RWPE2 (cell line): ENCODE measurements at places on chromosomes 12 and 14.

DNA sequence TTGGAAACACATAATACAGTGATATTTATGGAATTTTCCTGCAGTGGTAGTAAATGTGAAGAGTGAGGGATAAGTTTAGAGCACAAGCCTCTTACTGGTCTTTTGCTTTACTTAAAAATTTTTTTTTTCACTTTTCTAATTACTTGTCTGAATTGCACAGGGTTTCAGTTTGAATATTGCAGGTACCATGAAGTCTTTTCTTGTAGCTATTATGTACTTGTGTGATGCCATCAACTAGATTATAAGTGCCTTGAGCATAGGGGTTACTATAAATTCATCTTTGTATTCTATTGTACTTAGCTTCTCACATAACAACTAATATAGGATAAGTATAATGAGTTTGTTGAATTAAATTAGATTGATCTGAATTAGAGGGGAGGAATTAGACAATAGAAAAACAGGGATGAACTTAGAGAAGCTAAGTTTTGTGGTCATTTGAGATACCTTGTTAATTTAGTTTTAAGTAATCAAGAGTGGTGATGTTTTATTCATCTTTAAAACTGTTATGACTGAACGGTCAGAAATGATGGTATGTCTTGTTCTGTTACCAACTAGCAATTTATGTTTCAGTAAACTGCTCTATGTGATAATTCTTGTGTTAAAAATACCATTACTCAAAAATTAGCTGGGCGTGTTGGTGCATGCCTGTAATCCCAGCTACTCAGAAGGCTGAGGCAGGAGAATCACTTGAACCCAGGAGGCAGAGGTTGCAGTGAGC, 42.1 kb downstream of the CCDC91 start:
- no peaks in the 10 kb centered on the region for H3K4me1 ChIP-seq
- no peaks in the 10 kb centered on the region for H3K36me3 ChIP-seq
- H3K4me3 ChIP-seq: no peak overlapping the region
- DNase-seq: no peak
- no peaks in the 10 kb centered on the region for H3K27me3 ChIP-seq

DNA sequence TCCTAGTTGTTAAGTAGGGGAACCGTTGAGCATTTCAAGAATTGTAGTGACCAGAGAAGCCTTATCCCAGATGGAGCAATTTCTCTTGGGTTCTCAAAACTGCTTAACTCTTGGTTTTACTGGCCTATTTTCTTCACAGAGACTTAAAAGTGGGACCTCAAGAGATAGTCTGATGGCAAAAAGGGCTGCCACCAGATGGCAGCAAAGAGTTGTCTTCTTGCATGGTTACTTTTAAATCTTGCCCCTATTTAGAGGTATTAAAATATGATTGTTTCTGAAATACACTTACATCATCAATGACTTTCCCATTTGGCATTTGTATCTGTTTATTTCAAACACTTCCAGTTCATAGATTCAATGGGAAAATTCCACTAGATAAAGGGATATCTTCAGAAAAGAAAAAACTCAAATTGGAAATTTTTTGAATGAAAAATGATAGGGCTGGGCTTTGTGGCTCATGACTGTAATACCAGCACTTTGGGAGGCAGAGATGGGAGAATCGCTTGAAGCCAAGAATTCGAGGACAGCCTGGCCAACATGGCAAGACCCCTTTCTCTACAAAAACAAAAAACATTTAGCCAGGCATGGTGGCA, 69.9 kb upstream of the CNTN1 start:
- no peak overlapping the region for H3K4me3 ChIP-seq
- H3K36me3 ChIP-seq: no peaks in the 10 kb centered on the region

DNA sequence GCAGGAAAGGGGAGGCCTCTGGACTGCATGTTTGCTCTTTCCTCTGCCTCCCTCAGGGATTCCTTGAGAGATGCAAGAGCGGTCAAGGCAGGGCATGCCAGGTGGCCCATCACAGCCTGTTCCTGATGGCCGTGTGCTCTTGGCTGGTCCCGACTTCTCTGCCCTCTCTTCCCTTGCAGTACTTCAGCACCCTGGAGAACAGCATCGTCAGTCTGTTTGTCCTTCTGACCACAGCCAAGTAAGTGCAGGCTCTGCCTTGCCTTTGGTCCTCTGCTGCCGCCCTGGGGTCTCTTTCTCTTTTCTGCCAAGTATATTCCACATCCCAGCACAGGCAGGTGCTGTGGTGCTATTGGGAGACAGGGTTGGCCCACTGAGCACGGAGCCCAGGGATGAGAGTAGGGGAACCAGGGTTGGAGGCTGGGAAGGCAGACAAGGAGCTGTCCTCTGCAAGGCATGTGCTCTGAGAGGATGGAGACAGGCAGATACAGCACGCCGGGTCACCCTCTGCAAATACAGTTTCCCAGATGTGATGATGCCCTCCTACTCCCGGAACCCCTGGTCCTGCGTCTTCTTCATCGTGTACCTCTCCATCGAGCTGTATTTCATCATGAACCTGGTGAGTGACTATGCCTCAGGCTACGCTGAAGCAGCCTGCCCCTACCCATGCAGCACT, 51.9 kb downstream of the TPCN1 start:
- no peak overlapping the region for H3K4me3 ChIP-seq
- DNase-seq: no peak
- H3K4me1 ChIP-seq: no peaks in the 10 kb centered on the region
- H3K27me3 ChIP-seq: no peaks in the 10 kb centered on the region
- no peak overlapping the region for H3K27ac ChIP-seq

- DNase-seq: no peak
- H3K36me3 ChIP-seq: no peaks in the 10 kb centered on the region
- H3K4me1 ChIP-seq: peaks cover 21% of the 10 kb centered on the region
- H3K27me3 ChIP-seq: no peaks in the 10 kb centered on the region
These were observed 11.7 kb upstream of the MYL2 start for GRCh38 chr12:110932046-110932445.

GRCh38 chr12:49375406-49375805, 8.1 kb downstream of the SPATS2 start:
- H3K27ac ChIP-seq: no peak overlapping the region
- no peaks in the 10 kb centered on the region for H3K4me1 ChIP-seq
- H3K36me3 ChIP-seq: peaks cover 38% of the 10 kb centered on the region

DNA sequence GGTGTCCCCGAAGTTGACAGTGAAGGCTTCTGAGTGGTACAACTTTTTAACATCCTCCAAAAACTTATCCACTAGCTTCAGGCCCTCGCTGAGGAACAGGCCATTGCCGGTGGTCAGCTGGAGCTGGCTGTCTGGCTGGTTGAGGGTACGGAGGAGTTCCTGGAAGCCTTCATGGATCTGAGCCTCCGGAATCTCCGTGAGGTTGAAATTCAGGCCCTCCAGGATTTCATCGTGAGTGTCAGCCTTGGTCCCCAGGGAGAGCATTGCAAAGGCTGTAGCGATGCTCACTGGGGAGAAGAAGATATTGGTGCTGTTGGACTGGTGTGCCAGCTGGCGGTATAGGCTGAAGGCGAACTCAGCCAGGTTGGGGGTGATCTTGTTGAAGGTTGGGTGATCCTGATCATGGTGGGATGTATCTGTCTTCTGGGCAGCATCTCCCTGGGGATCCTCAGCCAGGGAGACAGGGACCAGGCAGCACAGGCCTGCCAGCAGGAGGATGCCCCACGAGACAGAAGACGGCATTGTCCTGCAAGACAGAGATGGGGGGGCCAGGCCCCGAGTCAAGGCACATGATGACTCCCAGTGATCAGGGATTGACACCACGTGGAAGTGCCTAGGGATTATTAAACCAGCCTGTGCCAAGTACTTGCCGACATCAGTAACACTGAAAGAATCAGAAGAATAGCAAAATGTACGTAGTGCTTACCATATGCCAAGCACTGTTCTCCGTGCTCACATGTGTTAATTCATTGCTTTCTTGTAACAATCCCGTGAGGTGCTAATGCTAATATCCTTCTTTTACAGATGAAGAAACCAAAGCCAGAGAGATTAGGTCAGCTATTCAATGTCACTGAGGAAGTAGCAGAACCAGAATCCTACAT, 5.4 kb downstream of the SERPINA1 start:
- H3K4me1 ChIP-seq: peaks cover 4% of the 10 kb centered on the region
- H3K27ac ChIP-seq: no peak overlapping the region
- no peaks in the 10 kb centered on the region for H3K27me3 ChIP-seq
- no peaks in the 10 kb centered on the region for H3K36me3 ChIP-seq
- no peak for DNase-seq
- no peak overlapping the region for H3K4me3 ChIP-seq

DNA sequence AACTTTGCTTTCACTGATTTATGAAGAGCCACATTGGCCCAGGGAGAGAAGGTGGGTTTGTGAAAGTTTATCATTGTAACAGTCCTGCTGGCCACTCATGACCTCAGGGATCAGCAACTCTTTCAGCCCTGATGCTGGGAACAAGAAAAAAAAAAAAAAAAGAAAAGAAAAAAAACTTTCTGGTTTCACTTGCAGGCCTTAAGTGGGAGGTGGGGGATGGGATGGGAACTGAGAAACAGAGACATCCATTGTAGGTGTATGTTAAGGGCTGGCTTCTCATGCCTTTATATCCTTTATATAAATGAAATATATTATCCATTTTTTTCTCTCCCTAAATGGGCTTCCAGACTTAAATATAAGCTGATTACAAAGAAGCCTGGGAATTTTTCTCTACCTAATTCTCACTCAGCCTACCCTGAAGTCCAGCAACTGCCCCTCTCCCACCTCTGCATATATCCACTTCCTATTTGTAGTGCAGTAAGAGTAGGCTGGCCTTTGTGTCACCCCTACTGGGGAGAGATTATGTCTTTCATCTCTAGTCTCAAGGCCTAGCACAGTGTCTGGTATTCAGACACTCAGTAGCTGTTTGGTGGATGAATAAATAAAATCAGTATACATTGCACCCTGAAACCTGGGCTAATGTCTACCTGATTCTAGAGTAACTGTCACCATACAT, 187.1 kb downstream of the KICS2 start:
- H3K27ac ChIP-seq: no peak overlapping the region
- H3K27me3 ChIP-seq: no peaks in the 10 kb centered on the region
- H3K4me3 ChIP-seq: no peak overlapping the region
- no peak for DNase-seq

GRCh38 chr14:92927349-92928257, 4.7 kb downstream of the CHGA start:
- peaks cover 3% of the 10 kb centered on the region for H3K27me3 ChIP-seq
- H3K36me3 ChIP-seq: no peaks in the 10 kb centered on the region
- DNase-seq: no peak
- no peak overlapping the region for H3K4me3 ChIP-seq

DNA sequence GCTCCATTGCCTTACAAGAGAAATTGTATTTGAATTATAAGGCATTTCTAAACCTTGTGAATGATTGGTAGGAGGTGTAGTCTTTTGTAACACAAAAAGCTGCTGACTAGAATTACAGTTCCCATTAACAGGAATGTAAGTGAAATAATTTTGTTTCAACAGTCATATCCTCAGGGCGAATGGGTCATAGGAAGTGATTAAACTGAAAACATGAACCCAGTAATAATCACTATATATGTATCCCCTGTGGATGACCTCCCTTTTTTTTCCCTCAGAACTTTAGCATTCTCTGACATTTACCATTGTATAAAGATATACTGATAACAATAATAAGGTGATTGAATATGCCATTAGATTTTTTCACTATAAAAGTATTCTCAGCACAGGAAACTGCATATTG, 312.3 kb downstream of the ATP23 start:
- H3K36me3 ChIP-seq: no peaks in the 10 kb centered on the region
- H3K4me1 ChIP-seq: peaks cover 10% of the 10 kb centered on the region
- DNase-seq: no peak
- no peak overlapping the region for H3K4me3 ChIP-seq
- no peaks in the 10 kb centered on the region for H3K27me3 ChIP-seq

GRCh38 chr12:49260166-49260565, 4.7 kb upstream of the TUBA1C start:
- H3K36me3 ChIP-seq: peaks cover 2% of the 10 kb centered on the region
- H3K27ac ChIP-seq: peak overlapping the region; percentile 72
- no peak for DNase-seq
- H3K27me3 ChIP-seq: no peaks in the 10 kb centered on the region

DNA sequence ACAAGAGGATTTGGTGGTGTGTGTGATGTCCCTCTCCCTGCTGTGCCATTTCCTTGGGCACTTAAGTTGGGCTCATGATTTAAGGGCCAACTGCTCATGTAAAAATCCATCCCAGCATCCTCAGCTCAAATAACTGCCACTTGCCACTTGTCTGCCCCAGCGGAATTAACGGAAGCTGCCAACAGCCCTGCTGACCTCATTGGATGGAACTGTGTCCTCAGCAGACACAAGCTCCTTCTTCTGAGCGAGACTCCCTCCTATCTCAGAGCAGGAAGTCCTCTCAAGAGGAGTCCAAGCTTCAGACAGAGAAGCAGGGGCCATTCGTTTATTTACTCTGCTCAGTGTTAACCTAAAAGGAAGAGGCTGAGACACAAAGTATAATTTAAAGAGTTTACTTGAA, 29.6 kb upstream of the PRMT8 start:
- no peaks in the 10 kb centered on the region for H3K36me3 ChIP-seq
- H3K4me3 ChIP-seq: no peak overlapping the region
- peaks cover 33% of the 10 kb centered on the region for H3K4me1 ChIP-seq

DNA sequence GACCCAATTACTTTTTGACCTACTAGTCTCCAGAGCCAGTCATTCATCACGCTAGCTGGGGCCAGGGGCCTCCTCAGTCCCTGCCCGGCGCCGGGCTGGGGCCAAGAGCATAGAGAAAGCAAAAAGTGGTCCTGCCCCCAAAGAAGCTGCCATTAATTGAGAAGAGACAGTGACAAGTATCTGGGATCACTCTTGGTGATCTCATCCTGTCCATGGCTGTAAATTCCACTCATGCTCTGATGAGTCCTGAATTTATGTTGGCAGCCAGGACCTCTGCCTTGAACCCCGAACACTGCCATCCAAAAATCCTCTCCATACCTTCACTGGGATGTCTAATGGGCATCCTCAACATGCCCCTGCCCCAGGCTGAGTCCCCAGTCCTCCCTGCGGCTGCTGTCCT, 34.4 kb upstream of the DLK1 start:
- H3K4me1 ChIP-seq: peaks cover 34% of the 10 kb centered on the region
- H3K27ac ChIP-seq: peak overlapping the region; percentile 94
- no peak for DNase-seq
- H3K36me3 ChIP-seq: no peaks in the 10 kb centered on the region

DNA sequence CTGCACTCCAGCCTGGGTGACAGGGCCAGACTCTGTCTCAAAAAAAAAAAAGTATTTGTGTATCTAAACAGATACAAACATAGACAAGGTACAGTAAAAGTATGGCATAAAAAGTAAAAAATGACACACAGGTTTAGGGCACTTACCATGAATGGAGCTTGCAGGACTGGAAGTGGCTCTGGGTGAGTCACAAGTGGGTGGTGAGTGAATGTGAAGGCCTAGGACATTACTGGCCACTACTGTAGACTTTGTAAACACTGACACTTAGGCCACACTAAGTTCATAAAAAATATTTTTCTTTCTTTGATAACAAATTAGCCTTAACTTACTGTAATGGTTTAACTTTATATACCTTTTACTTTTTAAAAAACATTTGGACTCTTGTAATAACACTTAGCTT, 38.0 kb upstream of the EIF5 start:
- peaks cover 9% of the 10 kb centered on the region for H3K4me1 ChIP-seq
- DNase-seq: no peak
- H3K27ac ChIP-seq: no peak overlapping the region
- H3K27me3 ChIP-seq: no peaks in the 10 kb centered on the region
- H3K4me3 ChIP-seq: no peak overlapping the region
- H3K36me3 ChIP-seq: no peaks in the 10 kb centered on the region
